ENCODE measurements at places on chromosomes 1 and 21. TPM values are rescaled to one million over a fixed set of nuclear protein-coding genes. Genes with fewer than 3 reads are reported as not detected.
A peak's percentile ranks its signal among the peaks of the same experiment; 100 is the strongest.

DNA sequence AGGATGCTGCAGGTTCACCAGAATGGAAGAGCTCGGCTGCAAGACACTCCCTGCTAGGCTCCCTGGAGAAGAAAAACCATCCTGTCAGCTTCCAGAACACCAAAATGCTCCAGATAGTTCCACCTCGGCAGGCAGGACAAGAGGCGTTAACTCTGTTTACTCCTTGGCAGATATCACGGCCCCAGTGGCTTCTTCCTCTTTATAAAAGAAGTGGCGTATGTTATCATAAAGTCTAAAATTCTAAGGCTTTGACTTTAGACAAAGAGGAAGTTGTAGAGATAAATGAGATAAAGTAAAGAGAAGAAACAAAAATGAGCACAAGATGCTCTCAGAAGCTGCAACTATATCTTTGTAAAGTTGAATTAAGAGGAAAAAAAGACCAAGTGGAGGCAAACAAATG lies 24.3 kb upstream of the MTF1 start:
- no peak for DNase-seq

GRCh38 chr1:114466334-114467014 lies 44.5 kb downstream of the TRIM33 start:
- no peak for DNase-seq

GRCh38 chr1:232570007-232570406 lies 59.9 kb downstream of the SIPA1L2 start:
- DNase-seq = no peak

DNA sequence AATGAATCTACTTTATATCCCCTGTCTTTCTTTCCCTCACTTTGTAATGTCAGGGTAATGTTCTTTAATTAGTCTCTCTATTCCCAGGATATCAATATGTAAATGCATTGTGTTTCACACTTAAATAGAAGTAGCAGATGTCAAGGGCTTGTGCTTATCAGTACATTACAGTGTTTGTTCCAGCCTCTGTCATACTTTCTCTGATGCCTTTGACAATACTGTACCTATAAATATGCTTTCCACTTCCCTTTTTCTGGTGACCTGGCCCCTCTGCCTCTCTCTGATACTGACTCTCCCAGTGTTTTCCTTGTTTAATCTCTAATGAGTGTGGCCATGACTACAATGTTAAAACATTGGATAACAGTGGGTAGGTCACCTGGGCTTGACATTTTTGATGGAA lies 862.0 kb upstream of the NEGR1 start:
- no peak for DNase-seq

DNA sequence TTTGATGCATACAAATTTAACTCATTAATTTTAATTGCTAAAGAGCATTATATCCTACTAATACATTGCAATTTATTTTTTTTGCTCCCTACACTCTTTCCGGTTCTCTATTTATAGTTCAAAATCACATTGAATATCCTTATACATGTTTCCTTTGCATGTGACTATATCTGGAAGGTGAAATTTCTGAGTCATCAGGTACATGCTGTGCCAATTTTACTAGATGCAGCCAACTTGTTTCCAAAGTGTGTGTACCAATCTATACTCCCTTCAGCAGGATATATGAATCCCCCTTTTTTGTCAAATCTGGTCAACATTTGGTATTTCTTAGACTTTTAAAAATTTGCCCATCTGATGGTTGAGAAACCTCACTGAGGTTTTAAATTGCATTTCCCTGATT lies 602.9 kb upstream of the CAMK1G start:
- no peak for DNase-seq

- no peak for DNase-seq
Observed at GRCh38 chr1:30879126-30879786, 29.3 kb downstream of the SDC3 start.

GRCh38 chr1:172909606-172910326 lies 141.0 kb downstream of the TNFSF18 start:
- DNase-seq = no peak

DNA sequence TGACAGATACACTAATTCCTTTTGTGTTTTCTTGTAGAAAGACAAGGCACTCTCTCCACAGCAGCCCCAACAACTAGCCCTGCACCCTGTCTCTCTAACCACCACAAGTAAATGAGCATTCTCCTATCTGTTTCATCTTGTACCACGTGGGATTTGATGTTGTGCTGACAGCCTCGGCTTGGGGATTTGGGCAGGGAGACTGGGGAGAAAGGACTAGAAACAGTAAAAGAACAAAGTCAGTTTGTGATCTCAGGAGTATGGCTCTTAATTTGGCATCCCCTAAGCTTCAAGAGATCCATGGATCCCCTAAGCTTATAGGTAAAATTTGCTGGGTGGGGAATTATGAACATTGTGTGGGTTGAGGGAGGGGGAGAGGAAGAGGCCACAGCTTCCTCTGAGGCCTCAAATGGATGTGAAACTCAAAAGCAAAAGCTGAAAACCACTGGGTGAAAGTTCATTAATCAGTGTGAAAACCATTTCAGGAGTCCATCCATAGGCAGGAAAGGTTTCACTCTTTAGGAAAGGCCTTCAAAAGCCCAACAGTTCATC lies 3.1 kb downstream of the C1orf162 start:
- DNase-seq = no peak

DNA sequence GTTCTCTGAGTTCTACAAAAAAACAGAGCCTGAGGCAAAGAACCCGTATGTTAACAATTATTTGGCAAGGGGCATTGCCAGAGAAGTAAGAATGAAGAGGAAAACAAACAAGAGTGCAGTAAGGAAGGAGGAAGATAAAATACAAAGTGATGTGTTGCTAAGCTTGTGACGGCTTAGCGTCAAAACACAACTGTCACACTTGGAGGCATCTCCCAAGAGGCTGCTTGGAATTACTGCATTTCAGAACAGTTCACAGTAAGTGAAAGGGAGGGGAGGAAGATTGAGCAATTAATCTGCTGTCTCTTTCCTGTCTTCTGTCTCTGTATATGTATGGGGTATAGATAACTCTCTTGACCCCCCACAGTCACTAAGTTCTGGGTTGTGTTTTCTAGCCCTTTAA lies 1017.0 kb upstream of the TMPRSS15 start:
- no peak for DNase-seq

DNA sequence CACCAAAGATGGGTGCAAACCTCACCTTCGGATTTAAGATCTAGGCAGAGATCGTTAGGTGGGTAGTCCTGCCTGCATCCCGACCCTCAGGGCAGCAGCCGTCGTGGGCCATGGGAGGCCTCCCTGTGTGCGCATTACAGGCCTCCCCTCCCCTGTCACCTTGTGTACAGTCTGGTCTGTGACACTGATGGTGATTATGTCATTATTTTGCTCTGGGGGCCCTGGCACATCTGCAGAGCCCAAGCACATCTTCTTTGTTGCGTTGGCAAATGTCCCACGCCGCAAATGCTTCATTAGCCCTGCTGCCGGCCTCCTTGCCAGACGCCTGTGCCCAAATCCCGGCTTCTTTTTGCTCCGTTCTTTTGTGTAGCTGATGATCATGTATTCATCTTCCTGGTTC lies 31.7 kb downstream of the PROX1 start:
- DNase-seq = no peak

- DNase-seq = no peak
Observed at GRCh38 chr1:29251164-29252124, 15.1 kb downstream of the PTPRU start.

GRCh38 chr1:186212568-186213224 lies 162.4 kb downstream of the TPR start:
- DNase-seq = peak; percentile 61

- no peak for DNase-seq
Observed at GRCh38 chr1:88324899-88325298, 359.2 kb upstream of the PKN2 start.

GRCh38 chr21:37369307-37369854 lies 2.8 kb downstream of the DYRK1A start:
- DNase-seq = no peak

DNA sequence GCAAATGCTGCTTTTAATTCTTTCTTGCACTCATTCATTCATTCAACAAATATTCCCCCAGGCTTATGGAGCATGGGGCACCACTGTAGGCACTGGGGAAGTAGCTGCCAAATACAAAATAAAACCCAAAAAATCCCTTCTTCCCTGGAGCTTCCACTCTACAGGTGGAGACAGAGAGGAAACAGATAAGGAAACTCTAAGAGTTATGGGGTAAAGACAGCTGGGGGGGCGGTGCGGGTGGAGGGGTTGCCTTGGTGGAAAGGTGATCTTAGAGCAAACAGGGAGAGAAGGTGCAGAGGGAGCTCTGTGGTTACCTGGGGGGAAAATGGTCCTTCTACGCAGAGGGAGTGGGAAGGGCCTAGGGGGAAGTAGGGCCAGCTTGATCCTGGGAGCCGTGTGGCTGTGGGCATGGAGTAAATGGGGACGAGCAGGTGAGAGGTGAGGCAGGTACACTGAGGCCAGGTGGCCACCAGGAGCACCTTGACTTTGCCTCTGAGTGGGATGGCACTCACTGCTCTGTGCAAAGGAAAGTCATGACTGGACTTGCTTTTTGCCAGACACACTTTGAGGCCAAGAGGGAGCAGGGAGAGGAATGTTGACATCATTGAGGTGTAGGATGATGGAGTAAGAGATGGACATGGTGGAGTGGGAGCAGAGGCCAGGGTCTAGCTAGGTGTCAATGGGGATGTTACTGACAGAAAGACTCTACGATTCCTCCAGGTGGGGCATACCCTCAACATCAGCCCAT lies 152.0 kb downstream of the ETS2 start:
- no peak for DNase-seq

DNA sequence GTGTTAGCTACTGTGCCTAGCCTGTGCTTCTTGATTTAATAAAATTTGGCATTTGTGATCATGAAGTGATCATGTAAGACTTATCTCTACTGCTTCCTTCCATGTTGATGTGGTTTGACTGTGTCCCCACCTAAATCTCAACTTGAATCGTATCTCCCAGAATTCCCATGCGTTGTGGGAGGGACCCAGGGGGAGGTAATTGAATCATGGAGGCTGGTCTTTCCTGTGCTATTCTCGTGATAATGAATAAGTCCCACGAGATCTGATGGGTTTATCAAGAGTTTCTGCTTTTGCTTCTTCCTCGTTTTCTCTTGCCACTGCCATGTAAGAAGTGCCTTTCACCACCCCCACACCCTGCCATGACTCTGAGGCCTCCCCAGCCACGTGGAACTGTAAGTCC lies at the start of gene OVAAL:
TSS of gene OVAAL (plus strand) at position 301 of the 400 bp plus-strand sequence.
- DNase-seq = no peak

DNA sequence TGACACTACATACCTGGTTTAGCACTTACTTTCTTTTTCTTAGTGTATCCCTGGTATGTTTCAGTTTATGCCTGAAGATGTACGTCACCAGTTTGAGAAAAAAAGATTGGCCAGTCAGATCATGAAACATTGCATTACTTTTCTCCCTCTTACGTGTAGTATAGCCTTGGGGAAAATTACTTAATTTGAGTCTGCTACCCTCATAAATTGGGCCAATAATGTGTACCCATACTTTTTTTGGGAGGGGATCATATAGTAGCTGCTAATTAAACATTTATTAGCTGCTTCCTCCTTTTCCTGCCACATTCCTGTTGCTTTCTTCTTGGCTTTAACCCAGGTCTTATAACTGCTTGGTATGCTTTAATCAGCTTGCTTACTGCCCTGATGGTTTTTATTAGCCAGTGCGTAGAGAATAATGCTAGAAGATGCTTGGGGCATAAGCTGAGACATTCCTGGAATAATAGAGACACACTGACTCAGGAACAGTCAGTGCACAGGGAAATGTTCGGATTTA lies 32.1 kb downstream of the RABGAP1L start:
- DNase-seq = no peak

DNA sequence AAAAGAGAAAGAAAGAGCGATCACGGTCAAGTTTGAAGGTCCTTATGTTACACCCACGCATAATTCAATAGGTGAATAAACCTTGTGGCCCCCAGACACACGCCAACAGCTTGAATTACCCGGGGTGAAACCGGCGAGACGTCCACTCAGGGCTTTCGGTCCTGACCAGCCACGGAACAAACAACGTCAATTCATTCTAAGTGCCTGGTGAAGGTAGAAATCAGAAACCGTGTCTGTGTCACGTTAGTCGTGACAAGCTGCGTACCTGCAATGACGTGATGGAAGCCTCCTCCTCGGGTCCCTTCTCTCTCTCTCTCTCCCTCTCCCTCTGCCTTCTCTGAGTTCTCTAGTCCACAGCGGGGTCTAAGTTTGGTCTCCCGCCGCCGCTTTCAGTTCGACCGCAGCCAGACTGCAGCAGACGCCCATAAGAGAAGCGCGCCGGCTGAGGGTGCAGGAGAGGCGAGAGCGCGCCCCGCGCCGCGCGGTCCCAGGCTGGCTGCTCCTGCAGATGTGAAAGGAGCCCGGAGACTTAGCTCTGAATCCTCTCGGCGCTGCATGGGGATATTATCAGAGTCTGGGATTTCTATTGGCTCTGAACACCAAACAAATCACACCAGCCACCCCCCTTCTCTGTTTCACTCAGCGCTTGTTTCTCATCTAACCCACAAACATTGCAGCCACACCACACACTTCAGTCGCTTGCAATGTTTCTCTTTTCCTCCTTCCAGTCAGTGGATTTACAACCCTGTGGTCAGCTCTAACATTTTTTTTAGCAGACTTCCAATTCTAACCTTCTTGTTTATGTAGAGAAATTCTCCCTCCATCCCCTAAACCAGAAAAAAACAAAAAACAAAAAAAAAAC lies at the start of gene GREM2:
TSS of gene GREM2 (minus strand) at position 537 of the 862 bp plus-strand sequence. CDS start 118,680 bp downstream, outside the sequence.
- peak; percentile 54 for DNase-seq

DNA sequence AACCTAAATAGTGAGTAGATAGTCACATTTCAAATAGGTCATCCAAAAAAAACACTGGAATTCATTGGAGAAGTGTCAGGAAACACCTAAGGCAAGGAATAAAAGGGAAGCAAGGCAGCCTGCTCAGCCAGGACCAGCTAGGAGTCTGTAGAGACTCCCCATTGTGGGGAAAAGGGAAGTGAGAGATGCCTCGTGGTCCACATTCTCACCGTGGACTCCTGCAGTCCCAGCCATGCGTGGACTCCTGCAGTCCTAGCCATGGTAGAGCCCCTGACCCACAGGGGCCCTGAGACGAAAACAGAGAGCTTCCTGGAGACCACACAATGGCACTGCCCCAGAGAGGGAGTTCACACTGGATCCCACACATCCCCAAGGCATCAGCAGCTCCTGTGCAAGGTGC lies 97.5 kb downstream of the LRIG2 start:
- no peak for DNase-seq

HFM1 gene
- polyA plus RNA-seq = 10.2 TPM

CR1 gene
- 18.0 TPM for polyA plus RNA-seq

LY9 gene
- 0.08 TPM for polyA plus RNA-seq

CLCNKB gene
- 40.3 TPM for polyA plus RNA-seq

INSRR gene
- polyA plus RNA-seq = 1.6 TPM

VWA5B1 gene
- polyA plus RNA-seq = 5.4 TPM

DHCR24 gene
- polyA plus RNA-seq = 82.0 TPM
